ENCODE measurements at places on chromosomes 3 and 15.

- DNase-seq = peak; percentile 36
These were observed 14.4 kb upstream of the TKT start for GRCh38 chr3:53269888-53270880.

GRCh38 chr3:72036899-72037298 lies 252.0 kb upstream of the PROK2 start:
- no peak for DNase-seq

DNA sequence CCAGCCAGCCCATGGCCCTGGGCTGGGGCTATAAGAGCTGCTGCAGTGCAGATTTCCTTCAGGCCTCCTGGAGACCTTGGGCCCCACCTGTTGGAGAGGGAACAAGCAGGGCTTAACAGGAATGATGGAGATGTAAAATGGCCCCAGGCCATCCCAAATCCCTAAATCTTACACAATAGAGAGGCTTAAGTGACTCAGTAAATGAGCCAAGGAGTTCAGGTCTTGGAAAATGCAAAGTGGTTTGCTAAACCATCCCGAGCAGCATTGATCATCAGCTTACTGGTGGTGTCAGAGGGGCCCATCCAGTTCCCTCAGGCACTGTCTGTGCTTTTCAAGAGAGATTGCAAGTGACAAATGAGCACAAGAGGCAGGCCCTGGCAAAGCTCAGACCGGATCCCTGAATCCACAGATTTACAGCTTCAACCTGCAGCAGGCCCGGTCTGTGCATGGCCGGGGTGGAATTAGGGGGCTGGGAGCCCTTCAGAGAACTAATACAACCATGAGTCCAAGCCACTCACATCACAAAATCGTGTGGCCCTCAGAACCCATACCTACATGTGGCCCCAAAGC lies 325.4 kb downstream of the UACA start:
- DNase-seq = no peak

DNA sequence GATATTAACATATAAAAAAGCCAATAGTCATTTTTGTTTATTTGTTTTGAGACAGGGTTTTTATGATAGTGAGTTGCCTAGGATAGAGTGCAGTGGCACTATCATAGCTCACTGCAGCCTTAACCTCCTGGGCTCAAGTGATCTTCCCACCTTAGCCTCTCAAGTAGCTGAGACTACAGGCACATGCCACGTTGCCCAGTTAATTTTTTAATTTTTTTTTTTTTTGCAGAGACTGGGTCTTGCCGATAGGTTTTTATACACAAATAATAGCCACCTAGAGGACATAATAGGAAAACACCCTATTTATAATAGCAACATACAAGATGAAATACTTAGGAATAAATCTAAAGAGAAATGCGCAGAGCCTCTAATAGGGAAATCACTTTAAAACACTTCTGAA lies 13.3 kb downstream of the EIF3J start:
- no peak for DNase-seq

DNA sequence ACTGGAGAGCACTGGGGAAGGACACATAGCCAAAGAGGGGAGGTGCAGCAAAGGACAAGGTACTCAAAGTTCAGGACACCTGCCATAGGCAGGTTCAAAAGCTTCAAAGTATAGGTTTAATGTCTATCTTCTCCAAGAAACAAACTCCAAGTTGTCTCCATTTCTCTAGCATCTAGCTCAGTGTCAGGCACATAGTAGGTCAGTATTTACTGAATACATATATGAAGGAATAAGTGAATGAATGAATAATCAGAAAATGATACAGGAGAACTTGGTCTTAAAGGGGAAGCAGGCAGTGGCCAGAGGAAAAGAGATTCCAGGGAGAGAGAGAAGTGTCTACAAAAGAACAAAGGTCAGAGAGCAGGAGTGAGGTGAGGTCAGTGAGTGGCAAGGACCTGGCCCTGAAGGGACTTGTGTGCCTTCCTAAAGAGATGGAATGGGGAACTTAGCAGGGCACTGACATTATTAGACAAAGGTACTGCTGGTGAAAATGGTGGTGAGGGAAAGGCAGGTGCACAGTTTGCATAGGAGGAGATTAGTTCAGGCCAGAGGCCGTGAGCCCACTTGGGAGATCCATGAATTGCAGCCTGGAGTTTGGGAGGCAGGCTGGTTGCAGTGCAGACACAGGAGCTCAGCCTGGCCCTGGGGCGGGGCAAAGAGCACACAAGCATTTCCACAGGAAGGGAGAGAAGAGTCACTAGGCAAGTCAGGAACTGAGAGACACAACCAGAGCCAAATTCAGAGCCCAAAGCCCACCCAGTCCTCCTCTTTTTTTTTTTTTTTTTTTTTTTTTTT lies 21.4 kb downstream of the TBC1D2B start:
- no peak for DNase-seq

- DNase-seq = no peak
These were observed 15.3 kb upstream of the CACNA1D start for GRCh38 chr3:53478921-53479664.

GRCh38 chr3:108328821-108329486 lies 32.6 kb downstream of the HHLA2 start:
- no peak for DNase-seq

DNA sequence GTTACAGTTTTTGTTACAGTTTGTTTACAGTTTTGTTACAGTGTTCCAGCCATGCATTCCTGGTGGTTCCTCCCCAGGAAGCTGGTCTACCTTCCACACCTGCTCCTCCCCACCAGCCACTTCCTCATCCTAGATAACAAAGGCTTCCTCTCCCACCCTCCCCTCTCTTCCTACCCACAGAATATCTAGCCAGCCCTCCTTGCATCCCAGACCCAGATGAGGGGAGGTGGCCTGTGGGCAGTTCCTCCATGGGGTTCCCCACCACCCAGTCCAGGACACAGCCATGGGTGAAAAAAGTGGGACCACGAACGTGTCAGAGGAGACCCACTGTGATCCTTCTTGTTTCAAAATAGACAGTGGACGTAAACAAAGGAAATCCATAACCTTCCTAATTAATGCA lies 122.8 kb upstream of the ABHD17C start:
- no peak for DNase-seq

DNA sequence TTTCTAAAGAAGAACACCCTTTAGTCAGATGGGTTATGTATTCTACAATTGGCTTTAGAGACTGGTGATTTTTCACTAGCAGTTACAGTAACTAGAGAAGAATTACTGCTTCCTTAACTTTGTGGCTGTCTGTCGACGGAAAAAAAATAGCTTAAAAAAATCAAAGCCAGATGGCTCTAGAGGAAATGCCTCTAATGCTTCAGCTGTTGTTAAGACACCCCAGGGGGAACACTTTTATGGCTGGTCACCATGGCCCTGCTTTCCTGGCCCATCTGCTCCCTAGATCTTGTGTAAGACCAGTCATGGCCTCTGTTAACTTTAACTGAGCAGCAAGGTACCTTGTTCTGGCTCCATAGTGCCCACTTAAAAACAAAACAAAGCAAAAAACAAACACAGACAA lies 198.6 kb upstream of the PLSCR5 start:
- DNase-seq = no peak

GRCh38 chr15:78307976-78308375 lies 8.6 kb upstream of the SKIC8 start:
- no peak for DNase-seq

DNA sequence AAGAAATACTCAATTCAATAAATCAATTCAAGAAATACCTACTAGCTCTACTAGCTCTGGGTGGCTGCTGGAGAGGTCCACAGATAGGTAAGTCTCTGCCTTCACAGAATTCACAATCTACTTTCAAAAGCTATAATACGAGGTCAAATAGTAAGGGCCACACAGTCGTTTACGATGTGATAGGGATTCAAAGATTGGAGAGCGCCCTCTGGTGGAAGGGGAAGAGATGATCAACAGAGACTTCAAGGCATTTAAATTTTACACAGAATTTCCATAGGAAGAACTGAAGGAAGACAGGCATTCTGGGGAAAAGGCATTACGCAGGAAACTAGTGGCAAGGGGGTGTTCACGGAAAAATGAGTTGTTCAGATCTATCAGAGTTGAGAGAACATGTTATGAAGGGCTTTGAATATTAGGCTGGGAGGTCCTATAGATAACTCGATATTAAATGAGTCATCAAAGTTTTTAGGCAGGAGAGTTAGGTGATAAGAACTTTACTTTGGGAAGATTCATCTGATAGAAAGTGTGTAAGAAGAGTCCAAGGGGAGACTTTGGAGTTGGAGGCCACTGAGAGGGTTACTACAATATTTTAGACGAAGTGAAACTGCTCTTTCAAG lies 128.8 kb downstream of the FRMD5 start:
- no peak for DNase-seq

GRCh38 chr3:71372911-71373637 lies 210.5 kb downstream of the FOXP1 start:
- DNase-seq = no peak

DNA sequence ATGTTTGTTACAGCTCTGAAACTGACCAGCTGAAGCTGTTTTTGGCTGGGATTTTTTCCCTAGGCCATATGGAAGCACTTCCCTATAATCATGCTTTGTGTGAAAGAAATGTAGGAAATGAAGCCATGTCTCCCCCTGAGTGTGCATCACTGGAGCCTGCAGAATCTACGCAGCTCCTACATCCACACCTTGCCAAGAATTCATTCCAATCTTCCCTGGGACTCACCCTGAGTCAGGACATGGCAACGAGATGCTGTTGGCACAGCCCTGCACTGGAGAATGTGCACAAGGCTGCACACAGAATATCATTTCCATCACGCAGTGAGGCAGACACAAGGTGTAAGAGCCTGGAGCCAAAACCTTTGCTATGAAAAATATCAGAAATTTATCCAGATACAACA lies 189.5 kb downstream of the ADAMTSL3 start:
- DNase-seq = no peak

GRCh38 chr15:49278751-49279150 lies 108.7 kb downstream of the GALK2 start:
- no peak for DNase-seq

DNA sequence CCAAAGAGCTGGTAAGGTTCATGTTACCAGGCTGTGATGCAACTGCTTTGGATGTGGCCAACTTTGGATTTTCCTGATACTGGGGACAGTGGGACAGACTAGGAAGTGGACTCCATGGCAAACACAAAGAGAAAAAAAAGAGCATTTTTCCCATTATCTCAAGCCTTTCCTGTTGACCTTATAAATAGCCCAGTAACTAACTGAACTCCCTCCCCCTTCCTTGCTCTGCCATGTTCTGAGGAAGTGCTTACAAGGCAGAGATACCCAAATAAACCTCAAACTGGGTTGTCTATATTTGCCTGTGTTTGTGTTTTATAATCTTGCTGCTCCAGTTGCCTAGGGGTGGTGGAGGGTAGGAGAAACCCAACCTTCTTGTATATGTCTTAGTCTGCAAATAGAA lies 27.3 kb upstream of the SLC9A9 start:
- no peak for DNase-seq

- no peak for DNase-seq
These were observed 34.6 kb upstream of the EPHA6 start for GRCh38 chr3:96779810-96780209.
